ENCODE measurements at places on chromosomes 5 and 9.

DNA sequence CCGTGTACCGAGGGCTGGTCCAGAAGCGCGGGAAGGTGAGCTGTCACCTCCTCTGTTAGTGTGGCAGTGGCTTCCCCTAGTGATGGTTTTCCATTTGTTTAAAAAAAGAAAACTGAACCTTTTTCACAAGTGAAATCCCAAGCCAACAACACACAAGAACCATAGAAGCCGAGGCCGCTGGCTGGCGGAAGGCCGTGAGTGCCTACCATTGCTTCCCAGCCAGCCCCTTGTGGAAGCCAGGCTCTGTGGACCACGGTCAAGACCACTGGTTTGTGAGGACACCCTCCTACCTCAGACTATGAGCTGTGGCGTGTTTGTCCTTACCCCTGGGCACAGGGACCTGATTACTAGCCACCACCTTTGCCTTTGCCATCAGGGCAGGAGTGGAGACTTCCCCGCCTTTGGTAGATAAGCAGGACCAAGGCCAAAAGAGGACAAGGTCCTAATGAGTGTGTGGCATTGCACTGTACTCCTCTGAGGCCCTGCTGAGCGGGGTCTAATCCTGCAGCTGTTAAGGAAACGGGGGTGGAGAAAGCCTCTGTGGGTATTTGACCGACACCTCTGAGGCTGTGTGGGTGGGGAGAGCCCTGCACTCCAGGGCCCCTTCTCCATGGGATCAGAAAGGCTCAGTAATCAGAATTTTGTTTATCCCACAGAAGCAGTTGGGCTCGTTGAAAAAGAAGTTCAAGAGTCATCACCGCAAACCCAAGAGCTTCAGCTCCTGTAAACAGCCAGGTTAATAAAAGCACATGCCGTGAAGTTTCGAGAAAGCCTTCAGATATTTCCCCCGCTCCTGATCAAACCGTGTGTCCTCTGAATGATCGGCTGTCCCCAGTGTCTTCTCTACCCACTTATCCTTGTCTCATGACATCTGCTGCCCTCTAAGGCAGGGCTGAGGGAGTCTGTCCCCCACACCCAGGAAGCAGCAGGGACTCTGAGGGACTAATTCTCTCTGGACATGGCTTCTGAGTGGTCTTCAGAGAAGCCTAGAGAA is 4.3 kb downstream of the SURF2 start:
- peak; percentile 18 for DNase-seq

DNA sequence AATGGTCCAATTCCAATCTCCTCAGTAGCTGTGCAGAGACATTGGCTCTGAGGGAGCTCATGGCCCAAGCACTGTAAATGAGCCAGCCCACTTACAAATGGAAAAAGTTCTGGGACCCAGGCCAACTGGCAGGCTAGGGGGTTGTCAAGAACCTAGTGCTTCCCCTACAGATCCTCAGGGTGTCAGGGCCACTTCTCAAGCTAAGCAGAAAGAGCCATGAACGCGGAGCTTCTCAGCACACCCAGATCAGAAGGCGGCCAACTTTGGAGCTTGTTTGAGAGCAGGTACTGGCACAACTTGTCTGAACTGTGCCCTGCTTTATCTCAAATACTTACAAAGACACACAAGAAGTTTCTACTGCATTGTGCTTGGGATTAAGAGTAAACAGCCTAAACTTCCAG is 17.5 kb downstream of the TLE1 start:
- peak; percentile 91 for DNase-seq

GRCh38 chr9:16434526-16434925 is 435.9 kb downstream of the BNC2 start:
- peak; percentile 52 for DNase-seq

DNA sequence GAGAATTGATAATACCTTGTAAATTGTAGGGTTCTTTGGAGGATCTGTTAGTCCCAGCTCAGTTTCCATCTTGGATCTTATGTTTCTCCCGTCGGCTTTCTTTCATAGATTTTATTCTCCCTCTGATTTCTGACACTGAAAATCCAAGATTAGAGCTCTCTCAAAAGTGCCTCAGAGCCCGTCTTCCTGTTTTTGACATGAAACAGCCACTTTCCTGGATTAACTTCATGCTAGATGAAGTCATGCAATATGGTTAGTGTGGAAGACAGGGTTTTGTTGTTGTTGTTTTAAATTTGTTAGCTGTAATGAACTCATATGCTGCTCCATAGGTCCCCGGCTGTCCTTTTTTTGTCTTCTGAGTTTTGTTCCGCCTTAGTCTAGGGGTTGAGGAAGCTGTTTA is 51.6 kb upstream of the ZFR start:
- no peak for DNase-seq

- DNase-seq: peak; percentile 58
Measured at GRCh38 chr9:120412425-120412951, 167.5 kb downstream of the CDK5RAP2 start.

- DNase-seq: no peak
Measured at GRCh38 chr5:121138495-121138907, 674.4 kb downstream of the PRR16 start.

DNA sequence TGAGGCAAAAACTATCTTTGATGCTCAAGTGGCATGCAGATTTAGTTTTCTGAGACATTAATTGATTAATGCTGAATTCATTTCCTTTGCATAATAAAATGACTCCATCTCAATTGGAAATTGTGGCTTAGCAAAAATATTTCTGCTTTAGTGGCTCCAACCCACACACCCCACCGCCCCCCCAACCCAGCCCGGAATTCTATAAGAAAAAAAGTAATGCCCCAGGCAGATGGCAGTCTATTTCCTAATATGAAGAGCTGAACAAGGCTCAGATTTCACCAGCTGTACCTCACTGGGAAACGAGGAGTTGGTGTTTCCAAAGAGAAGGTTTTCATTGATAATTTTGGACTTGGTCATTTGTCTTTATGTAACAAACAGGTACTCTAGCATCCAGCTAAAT is 182.1 kb downstream of the FBN2 start:
- DNase-seq: no peak

DNA sequence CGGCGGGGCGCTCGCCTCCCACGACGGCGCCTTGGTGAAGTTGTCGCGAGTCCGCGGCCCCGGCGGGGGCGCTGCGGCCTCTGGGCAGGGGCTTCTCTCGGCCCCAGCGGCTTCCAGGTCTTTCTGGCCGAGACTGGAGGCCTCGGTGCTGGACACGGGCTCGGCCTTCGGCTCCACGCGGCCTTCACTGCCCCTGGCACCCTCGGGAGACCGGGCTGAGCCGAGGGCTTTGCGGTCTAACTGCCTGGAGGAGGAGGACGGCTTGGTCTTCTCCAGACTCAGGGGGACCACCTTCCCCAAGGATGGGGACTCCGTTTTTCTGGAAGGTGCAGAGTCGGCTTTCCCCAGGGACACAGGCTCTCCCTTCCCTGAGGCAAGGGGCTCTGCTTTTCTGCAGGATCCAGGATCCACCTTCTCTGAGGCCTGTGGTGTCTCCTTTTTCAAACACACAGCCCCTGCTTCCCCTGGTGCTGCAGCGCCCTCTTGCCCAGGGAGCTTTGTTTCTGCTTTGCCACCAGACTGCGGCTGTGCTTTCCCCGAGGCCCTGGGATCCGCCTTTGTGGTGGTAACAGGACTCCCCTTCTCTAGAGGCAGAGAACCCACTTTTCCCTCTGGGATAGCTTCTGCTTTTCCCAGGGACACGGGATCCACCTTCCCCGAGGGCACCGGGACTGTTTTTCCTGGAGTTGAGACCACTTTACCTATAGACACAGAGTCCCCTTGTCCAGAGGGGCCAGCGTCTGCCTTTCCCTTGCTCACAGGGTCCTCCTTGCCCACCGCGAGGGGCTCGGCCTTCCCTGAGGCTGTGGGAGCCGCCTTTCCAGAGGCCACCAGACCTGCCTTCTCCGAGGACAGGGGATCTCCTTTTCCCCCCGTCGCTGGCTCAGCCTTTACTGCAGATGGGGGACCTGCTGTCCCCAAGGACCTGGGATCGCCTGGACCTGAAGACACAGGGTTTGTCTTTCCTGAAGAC is 12.3 kb downstream of the GPRIN1 start:
- DNase-seq: no peak

DNA sequence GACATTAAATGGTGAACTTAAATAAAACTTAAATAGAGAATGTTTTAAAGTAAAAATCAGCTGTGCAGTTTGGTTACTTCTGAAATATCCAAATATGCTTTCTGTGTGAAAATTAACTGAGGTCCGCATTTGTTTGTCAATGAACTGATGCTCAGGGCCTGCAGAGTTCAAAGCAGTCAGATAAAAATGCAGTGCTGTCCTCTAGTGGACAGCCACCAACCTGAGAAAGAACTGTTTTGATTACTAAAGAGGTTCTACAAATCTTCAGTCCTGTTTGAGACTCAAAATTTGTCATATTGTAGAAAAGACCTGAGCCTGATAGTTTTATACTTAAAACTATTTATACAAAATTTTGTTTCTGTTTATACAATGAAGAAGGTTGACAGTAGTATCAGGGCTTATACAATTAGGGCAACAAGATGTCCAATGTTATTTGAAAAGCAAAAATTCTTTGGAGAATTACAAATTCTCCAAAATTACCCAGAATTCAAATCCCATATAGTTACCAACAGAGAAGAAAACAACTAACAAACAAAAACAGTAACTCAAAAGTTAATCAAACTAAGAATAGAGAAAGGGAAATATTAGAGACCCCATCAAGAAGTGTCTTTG is 232.3 kb upstream of the TBCA start:
- DNase-seq: peak; percentile 76

- no peak for DNase-seq
Measured at GRCh38 chr5:135061001-135061400, 27.0 kb upstream of the PITX1 start.

GRCh38 chr5:142290577-142291299 is 34.1 kb downstream of the SPRY4 start:
- no peak for DNase-seq

- DNase-seq: no peak
Measured at GRCh38 chr9:93960971-93961841, 6.1 kb upstream of the BARX1 start.

DNA sequence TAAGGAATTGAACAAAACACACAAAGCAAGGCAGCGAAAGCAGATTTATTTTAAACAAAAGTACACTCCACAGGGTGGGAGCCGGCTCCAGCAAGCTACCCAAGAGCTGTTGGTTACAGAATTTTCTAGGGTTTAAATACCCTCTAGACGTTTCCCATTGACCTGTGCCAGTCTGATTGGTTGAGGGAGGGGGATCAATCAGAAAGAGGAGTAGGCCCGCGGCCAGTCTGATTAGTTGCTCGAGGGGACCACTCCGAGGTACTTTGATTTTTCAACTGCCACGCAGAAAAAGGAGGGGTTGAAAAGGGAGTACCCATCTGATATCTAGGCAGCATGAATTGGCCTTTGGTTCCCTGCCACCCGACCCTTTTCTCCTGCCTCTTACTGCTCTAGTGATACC is 998 bp downstream of the SRP19 start:
- DNase-seq: no peak

GRCh38 chr5:143041461-143041860 is 271.3 kb downstream of the ARHGAP26 start:
- DNase-seq: no peak

DNA sequence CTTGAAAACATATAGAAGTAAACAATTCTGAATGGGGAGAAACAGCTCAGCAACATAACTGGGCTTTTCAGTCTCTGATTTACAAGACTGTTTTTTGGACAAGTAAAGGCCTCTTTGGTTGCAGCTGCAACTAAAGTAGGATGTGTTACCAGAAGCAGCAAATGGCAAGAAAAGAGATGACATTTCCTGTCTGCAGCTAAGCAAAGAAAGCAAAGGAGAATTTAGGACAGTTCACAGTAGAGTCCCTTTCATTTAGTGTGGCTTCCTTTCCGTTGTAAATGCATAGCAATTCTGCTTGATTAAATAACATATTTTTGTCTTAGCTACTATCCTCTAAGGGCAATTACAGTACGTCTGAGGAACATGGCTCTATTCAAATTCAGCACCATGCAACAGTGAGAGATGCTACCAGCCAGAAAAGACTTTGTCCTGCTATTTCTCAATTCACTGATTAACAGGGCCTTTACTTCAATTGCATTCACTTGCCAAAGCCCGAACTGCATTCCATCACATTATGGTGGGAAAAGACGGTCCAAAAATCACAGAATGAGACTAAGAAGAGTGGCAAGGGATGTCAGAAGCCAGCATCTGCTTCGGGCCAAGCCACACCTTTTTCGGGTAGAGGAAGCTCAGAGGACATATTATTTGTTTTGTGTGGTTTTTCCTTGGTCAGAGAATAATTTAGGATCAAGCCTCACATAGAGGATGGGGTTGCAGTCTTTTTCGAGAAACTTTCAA is 107.7 kb downstream of the SEMA6A start:
- no peak for DNase-seq

DNA sequence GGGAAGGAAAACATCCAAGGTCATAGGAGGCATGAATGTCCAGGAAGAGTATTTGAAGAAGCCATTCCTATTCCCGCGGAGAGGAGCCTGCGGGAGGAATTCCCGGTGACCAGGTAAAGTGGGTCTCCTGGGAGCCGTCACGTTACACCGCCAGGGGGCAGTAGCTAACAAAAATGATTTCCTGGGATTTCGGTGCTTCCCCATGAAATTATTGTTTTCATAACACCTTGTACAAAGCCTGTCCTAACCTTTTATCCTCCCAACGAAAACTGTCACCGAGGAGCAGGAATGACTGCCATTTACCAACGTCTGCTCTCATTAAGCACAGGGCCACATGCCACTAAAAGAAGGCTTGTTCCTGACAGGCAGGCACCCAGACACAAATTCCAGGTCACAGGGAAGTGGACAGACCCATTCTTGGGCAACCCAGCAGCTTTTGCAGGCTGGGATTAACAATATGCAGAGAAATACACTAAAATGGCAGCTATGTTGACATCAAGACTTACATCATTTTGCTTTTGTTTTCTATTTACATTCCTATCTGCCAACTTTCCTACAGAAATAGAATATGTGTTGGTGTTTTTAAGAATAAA is 41.2 kb upstream of the CTSL start:
- DNase-seq: peak; percentile 54

DNA sequence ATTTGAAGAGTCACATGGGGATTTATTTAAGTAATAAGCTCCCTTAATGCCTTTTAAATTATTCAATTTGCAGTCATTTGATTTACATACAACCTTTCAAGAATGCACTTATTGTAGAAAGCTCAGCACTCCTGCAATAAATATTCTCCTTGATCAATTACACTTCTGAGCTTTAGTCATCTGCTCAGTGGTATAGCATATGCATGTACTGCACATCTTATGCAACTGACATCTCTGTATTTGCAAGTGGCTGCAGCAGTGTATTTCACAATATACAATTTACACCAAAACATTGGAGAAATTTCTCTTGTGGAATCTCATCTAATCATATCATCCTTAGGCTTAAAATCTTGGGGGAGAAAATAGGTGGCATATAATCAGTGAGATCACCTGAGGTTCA is 325.7 kb downstream of the SLF1 start:
- peak; percentile 17 for DNase-seq

- no peak for DNase-seq
Measured at GRCh38 chr5:53434541-53434940, 45.9 kb upstream of the FST start.

- DNase-seq: no peak
Measured at GRCh38 chr5:143484601-143485000, 81.1 kb upstream of the NR3C1 start.

- DNase-seq: no peak
Measured at GRCh38 chr5:23994581-23995370, 487.4 kb downstream of the PRDM9 start.

Data from choroid plexus epithelial cell (primary cell).